ENCODE measurements at places on chromosomes 7 and 10. TPM values are rescaled to one million over a fixed set of nuclear protein-coding genes. Genes with fewer than 3 reads are reported as not detected.

The HTRA1 gene
- 219 TPM for total RNA-seq

DNA sequence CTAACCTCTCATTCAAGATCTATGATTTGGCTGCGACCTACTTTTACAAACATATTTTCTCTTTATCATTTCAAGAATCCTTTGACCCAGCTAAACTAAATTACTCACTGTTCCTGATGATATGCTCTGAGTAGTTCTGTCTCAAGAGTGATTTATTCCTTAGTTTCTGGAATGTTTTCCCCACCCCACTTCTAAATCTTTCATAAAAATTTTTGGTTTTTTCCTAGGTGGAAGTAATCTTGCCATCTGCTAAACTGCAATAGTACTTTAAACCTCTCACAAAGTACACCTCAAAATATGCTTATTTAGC, 170.8 kb downstream of the DNAJC1 start:
- H3K27me3 ChIP-seq = no peaks in the 10 kb centered on the region
- no peak for DNase-seq
- H3K36me3 ChIP-seq = no peaks in the 10 kb centered on the region
- no peak overlapping the region for H3K4me3 ChIP-seq
- no peak overlapping the region for H3K27ac ChIP-seq

DNA sequence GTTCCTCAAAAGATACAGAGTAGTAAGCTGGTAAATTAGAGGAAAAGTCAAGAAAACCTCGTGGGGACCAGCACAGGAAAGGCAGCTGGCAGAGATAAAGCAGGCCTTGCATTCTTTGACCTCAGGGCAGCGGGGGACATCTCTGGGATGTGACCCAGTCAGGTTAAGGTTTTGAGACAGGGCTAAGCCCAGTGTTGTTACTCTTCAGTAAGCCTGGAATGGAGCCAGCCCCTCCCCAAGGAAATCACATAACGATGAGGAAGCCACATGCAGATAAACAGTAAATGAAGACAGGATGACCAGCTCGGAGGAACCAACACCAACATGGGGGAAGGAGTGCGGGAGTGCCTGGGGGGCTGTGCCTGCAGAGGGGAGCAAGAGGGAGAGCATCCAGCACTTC, 99.6 kb downstream of the JAZF1 start:
- no peak overlapping the region for H3K27ac ChIP-seq
- no peaks in the 10 kb centered on the region for H3K36me3 ChIP-seq
- H3K27me3 ChIP-seq = no peaks in the 10 kb centered on the region
- H3K4me1 ChIP-seq = peaks cover 7% of the 10 kb centered on the region
- H3K4me3 ChIP-seq = no peak overlapping the region
- DNase-seq = no peak

GRCh38 chr10:130250127-130250526, 113.9 kb downstream of the GLRX3 start:
- DNase-seq = no peak
- no peak overlapping the region for H3K4me3 ChIP-seq
- H3K27me3 ChIP-seq = peaks cover 2% of the 10 kb centered on the region

DNA sequence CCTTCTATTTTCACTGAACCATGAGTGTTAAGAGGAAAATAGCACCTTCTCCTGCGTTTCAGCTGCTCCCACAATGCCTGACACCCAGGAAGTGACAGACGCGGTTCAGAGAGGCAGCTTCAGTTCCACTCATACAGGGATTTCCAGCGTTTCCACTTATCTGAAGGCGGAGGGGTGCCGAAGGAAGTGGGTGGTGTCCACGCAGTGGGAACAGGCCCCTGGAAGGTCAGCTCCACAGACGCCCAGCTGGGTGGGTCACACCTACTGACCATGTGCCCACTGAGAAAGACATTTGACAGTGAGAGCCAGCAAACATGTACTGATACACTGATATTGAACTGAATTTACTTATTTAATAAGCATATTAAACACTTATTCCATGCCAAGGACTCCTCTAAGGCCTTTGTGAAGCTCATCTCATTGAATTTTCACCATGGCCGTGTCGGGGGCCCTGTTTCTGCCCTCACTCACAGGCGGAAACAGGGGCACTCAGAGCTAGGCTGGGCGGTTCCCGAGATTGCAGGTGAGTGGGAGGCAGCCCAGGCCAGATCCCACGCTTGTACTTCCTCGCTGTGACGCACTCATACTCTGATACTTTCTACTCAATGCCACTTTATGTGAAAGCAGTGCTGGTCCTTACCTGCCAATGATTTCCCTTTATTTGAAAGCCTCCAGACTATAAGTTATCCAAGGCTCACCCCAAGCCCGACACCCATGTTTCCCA, 96.8 kb downstream of the TCERG1L start:
- H3K27me3 ChIP-seq = peaks cover 5% of the 10 kb centered on the region
- H3K4me3 ChIP-seq = no peak overlapping the region
- DNase-seq = no peak
- H3K36me3 ChIP-seq = no peaks in the 10 kb centered on the region
- H3K27ac ChIP-seq = no peak overlapping the region
- no peaks in the 10 kb centered on the region for H3K4me1 ChIP-seq

The GPR26 gene
- not detected for total RNA-seq

DNA sequence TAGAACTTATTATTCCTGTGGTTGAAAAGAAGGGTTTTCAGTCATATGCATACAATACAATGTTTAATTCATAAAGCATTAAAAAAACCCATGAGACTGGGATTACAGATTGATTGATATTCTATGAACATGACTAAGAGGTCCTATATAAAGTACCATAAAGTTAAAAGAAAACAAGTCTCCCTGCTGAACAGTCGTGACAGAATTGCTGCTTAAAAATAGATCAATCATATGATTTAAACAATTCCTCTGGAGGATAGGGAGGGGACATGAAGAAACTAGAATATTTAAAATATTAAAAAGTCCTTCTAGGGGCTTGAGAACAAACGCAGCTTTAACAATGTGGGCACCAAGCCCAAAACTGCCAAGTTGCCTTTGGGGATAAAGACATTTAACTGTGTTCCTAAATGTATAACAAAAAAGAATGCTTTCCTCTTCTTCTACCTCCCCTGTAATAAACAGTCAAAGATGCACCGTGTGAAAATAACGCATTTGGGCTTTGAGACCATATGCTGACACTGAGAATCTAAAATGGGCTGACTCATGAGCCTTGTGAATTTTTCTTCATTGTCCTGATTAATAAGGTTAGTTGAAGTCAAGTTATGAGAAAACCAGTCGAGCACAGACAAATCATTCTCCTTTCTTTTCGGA, 25.8 kb downstream of the TWIST1 start:
- no peaks in the 10 kb centered on the region for H3K4me1 ChIP-seq
- H3K27me3 ChIP-seq = no peaks in the 10 kb centered on the region
- no peak overlapping the region for H3K4me3 ChIP-seq
- DNase-seq = no peak
- H3K36me3 ChIP-seq = no peaks in the 10 kb centered on the region
- H3K27ac ChIP-seq = no peak overlapping the region
